ENCODE measurements at places on chromosomes 3 and 15. TPM values are rescaled to one million over a fixed set of nuclear protein-coding genes. Genes with fewer than 3 reads are reported as not detected.

CASR gene
- total RNA-seq, result not detected

TKT gene
- 835 TPM for total RNA-seq

ARL13B gene
- 10.8 TPM for total RNA-seq

DNA sequence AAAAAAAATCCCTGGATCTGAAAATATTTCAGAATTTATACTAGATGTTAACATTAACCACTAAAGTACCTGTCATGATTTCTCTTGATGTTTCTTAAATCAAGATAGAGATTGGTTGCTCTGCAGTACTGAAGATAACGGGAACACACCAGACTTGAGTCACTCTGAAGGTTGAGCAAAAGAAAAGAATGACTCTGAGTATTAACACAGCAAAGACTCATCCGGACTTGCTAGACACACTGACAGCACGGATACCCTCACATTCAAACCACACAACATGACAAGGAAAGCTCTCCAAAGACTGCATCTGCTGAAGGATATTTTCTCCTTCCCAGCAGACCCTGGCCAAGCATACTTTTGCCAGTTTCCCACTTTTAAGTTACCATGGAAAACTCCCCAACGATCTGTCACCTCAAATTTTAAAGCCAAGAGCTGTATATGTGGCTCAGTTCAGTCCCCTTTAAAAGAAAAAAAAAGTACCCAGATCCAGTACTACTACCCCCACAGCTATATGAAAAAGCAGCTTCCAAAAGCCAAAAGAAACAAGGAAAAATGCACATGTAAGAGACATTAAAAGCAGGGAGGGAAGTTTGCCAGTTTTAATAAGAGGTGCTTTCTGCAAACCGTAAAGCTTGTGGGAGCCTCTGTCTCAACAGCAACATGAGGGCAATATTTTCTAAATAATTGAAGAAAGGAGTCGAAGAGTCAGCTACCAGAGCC lies 8.3 kb downstream of the EOGT start:
- no peak for DNase-seq

DNA sequence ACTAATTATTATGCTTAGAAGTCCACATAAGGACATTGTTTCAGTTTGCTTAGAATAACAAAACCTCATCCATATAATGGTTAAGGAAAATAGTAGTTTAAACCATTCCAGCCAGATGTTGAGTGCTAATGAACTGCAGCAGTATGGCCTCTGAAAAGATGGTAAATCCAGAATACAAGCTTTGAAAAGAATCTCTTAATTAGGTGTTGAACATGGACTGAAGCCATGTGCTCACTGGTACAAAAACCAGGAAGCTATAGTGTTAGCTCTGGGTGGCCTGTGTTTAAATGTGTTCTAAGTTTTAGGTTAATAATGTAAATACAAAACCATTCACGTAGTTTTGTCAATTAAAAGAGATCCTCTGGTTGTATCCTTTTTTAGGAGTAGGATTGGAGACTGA lies 78.2 kb downstream of the GALK2 start:
- no peak for DNase-seq

DNA sequence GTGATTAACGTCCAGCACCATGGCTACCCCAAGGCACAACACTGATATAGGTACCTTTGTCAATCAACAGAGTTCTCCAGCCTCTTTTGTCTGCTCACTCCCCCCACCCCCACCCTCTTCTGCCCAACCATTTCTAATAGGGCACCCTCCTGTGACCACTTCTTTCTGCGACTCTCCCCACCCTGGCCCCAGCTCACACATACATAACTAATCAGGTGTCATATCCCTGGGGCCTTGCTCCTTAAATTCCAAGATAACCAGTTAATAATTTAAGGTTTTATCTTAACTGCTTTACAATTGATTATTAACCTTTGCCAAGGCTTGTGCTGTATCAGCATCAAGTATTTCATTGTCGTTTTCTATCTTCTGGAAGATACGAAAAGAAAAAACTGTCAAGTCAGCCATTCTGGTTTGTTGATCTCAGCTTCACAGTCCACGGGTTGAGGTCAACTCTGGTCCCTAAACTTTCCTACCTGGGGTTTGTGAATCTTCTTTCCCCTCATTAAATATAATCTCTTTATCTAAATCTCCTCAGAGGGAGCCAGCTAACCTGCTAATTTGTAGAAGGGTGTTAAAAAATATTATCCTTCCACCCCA lies 27.3 kb upstream of the SLC28A2 start:
- no peak for DNase-seq

GRCh38 chr3:108406063-108406660 lies 104.2 kb downstream of the MYH15 start:
- no peak for DNase-seq
